ENCODE measurements at places on chromosomes 7 and 10.
A peak's percentile ranks its signal among the peaks of the same experiment; 100 is the strongest.

DNA sequence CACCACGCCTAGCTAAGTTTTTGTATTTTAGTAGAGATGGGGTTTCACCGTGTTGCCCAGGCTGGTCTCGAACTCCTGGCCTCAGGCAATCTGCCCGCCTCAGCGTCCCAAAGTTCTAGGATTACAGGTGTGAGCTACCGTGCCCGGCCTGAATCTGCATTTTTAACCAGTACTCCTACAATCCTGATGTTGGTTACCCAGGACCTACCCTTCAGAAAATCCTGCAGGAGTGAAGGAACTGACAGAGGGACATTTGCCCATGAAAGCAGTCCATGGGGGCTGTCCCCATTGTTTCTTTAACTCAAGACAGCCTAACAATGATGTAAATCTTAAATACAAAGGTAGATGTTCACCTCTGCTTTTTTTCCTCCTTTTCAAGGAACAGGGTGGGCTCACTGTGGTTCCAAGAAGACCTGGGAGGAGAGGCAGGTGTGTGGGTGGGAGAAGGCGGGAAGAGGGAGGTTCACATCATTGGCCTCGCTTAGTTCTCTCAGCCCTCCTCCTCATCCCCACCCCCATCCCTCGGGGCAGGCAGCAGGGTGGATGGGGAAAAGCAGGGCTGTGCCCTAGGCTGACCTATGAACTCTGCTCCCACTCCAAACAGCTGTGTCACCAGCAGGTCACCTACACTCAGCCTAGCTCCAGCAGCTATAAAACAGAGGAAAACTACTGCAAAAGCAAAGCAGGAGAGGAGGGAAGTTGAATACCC lies 13.5 kb downstream of the LRRC20 start:
- no peak for DNase-seq

DNA sequence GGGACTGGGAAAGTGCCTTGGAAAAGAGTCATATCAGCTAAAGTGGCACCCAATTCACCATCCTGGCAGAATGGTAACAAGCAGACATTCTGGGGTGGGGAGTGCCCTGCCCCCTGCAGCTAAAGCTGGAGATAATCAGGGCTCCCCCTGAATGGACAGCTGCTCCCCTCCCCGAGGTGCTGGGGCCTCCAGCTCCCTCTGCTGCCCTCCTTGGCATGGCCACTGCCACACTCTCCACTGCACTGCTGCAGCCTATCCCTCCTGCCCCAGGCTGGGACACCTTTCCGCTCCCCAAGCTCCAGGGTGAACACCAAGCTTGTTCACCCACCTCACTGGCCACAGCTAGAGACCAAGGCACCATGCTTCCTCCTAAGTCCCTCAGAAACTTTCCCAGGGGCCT lies 9.8 kb upstream of the PARD3 start:
- no peak for DNase-seq

DNA sequence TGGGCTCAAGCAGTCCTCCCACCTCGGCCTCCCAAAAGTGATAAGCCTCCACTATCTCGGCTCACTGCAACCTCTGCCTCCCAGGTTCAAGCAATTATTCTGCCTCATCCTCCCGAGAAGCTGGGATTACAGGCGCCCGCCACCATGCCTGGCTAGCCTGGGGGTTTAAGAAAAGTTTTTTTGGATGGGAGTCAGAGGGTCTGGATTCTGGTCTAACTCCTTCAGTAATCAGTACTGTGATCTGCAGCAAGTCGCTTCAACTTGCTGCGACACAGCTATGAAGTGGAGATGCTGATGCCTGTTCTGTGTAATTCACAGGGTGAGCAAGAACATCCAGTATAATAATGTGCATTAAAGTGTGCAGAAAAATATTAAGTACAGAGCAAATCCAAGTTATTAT lies 88.4 kb upstream of the AGBL3 start:
- DNase-seq = no peak

GRCh38 chr7:101816595-101817470 lies 593 bp upstream of the CUX1 start:
- no peak for DNase-seq

DNA sequence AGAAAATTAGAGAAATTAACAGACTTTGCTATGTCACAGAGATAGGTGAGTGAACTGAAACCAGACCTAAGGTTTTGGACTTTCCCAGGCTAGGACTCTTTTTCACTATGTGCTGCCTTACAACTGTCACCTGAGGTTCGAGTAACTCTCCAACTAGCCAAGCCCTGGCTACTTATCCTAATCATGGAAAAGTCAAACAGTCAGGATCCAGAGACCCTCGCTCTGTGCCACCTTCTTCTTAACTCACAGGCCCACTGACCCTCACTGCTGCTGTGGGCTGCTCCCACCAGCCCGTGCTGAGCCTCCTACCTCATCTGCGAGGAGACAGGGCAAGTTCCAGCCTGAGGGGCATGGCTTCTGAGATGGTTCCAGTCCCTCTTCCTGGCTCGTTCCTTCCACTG lies 211.4 kb upstream of the KLF14 start:
- DNase-seq = peak; percentile 45

GRCh38 chr10:68221196-68221595 lies 10.7 kb downstream of the ATOH7 start:
- no peak for DNase-seq

DNA sequence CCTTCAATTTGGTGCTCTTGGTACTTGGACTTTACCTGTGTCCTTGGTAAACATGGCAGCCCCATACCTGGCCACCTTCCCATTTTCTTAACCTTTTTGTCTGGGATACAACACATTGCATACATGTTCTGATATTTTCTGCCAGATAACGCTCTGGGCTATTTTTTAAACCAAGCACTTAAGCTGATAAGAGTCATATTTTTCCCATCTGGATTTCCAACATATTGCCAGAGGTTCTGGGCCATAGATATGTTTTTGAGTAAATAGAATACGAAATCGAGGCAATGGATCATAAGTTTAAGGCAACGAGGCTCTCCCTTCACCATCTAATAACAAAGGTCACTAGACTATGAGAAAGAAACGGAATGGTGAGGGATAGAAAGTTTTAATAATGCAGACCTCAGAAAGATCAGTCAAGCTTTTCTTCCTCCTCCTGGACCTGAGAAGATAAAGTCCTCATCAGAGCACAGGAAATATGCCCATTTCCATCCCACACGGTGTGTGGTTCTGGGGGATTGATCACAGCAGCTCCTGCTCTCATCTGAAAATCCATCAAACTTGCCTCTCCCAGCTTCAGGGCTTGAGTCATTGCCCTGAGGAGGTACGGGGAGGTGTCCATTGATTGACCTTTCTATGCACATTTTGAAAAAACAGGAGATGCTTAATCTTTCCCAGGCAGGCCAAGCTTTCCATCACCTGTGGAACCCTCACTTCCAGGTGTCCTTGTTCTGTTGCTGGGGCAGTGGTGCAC lies 257.2 kb downstream of the GFRA1 start:
- DNase-seq = no peak

GRCh38 chr7:43570688-43571365 lies 12.1 kb upstream of the STK17A start:
- DNase-seq = no peak

GRCh38 chr10:133379152-133379800 lies at the start of gene PAOX:
PAOX (plus strand) TSS chr10:133379262; CDS start chr10:133379317, 55 bp downstream.
- DNase-seq = peak; percentile 67

- DNase-seq = no peak
Measured at GRCh38 chr10:184911-185310, 49.7 kb downstream of the ZMYND11 start.

- DNase-seq = no peak
Measured at GRCh38 chr10:44697116-44697515, 214.0 kb upstream of the TMEM72 start.

GRCh38 chr10:15841696-15842095 lies 18.6 kb downstream of the MINDY3 start:
- no peak for DNase-seq

- no peak for DNase-seq
Measured at GRCh38 chr7:40546616-40547501, 412.1 kb downstream of the SUGCT start.

DNA sequence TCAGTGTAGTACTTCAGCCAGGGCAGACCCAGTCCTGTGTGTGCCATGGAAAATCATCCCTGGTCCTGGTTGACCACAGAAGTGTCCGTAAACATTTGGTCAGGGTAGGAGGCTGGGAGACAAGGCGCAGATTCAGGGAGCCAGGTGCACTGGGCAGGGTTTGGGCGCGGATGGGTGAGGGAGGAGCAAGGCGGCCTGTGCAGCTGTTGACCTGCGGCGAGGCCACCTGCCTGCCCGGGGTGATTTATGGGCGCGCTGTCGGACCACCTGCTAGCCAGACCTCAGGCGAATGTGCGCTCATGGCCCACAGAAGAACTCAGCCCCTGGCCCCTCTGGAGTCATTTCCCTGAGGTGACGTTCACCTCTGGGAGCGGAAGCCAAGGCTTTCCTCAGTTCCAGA lies 6.6 kb downstream of the SFRP5 start:
- no peak for DNase-seq

DNA sequence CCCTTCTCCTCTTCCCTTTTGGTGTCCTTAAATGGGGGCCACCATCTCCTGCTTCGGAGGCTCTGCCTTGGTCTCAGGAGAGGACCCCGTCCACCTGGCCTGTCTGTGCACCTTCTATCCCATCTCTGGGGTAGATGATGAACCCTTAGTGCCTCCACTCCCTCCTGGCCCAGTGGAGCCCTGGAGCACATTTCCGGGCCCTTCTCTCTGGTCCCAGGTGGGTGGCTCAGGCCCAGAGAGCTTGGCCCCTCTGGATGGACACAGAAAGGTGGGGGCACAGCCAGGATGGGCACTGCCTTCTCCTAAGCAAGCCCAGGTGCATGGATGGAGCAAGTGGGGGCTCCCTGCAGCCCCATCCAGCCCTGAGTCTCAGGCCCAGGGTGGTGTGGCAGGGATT lies 121.4 kb upstream of the RET start:
- DNase-seq = no peak

DNA sequence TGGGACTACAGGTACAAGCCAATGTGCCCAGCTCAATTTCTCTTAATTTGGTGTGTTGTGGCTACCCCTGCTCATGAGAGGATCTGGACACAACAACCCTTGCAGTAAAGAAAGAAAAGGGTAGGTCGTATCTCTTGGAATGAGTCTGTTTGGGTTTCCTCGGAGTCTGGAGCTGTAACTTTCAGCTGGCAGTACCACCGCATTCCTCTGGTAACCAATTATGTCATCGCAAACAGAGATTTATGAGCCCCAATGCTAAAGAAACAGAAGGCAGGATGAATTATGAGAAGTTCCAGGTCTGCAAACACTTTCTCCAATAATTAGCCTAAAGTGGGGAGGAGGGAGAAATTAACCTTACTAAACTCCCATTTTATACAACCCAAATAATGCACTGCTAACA lies 186.6 kb upstream of the NRP1 start:
- no peak for DNase-seq

DNA sequence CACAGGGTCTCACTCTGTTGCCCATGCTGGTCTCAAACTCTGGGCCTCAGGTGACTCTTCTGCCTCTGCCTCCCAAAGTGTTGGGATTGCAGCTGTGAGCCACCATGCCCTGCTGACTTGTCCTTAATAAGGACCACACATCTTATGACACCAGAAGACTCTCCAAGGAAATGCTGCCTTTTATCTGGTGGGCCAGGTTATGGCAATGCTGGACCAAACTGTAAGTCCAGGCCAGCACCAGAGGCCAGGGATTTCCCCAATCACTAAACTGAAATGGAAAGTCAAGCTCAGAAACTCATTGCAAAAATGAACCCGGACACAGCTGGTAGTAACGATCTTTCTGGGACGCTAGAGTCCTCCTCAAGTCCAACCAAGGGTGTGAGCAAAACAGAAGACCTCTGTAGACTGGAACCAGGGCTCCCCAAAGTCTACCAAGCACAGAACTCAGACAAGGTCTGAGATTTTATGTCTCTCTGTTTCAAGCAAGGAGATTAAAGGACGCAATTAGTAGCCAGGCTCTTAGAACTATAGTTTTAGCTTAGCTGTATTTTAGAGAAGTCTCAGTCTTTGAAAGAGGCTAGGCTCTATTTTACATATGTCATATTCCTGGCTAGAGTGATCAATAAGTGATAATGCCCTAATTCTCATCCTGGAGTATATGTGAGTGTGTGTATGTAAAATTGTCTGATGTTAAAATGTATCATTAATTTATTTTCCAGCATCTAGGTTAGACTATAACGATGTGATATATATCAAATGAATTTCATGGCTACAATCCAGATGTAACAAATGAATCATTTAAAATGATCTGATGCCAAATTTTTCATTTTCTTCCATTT lies 74.0 kb upstream of the ITGB1 start:
- no peak for DNase-seq

- peak; percentile 88 for DNase-seq
Measured at GRCh38 chr7:44977304-44977958, 1.4 kb downstream of the MYO1G start.

GRCh38 chr10:119191881-119192280 lies 13.3 kb upstream of the PRDX3 start:
- no peak for DNase-seq

- no peak for DNase-seq
Measured at GRCh38 chr10:1896153-1896552, 158.8 kb upstream of the ADARB2 start.

GRCh38 chr10:33086100-33086499 lies 128.1 kb upstream of the ITGB1 start:
- DNase-seq = no peak

DNA sequence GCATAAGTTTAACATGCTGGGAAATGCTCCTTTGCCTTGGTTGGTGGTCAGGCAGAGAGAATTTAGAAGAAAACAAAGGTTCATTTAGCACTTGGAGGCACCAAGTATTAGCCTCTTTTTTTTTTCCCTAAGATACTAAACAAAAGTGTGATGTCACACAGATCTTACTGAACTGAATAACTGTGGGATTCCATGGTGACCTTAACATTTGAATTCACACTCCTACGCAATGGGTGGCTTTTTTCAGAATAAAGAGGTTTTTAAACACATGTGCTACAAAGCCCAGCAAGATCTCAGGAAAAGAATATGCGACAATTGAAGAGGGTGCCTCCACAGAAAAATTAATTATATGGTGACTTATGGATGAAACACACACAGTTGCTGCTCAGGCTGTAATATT lies 133.4 kb upstream of the ABCB5 start:
- no peak for DNase-seq

DNA sequence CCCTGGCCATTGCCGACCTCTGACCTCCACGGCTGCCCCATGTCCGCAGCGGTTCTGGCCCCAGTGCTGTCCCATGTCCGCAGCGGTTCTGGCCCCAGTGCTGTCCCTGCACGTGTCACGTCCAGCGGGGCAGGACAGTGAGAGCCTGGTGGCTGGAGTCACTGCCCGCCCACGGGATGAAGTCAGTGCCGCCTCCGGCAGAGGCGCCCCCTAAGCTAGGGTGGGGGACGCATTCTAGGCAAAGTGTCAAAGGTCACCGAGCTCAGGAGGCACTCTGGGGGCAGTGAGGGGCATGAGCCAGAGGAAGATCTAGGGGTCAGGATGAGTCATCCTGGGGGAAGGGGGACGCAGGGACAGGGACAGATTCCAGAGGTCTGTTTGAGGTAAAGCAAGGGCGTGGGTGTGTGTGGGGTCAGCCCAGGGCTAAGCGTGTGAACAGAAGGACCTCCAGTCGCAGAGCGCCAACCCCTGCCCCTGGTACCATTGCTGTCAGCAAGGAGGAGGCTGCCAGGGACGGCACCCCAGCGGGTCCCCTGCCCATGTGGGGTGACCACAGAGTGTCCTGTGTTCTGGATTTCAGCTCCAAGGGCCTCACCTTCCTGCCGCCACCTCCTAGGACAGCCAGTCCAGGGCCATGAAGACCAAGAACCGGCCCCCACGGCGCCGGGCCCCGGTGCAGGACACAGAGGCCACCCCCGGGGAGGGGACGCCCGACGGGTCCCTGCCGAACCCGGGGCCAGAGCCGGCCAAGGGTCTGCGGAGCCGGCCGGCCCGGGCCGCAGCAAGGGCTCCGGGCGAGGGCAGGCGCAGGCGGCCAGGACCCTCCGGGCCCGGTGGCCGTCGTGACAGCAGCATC lies 665 bp downstream of the BHLHA15 start:
- DNase-seq = no peak

GRCh38 chr10:92697663-92698511 lies 8.1 kb downstream of the HHEX start:
- no peak for DNase-seq

Measured in CD4-positive, alpha-beta T cell treated with Interleukin-4 for 4 hours (primary cell).